ENCODE measurements at places on chromosomes 16 and 17.

- no peak for DNase-seq
These were observed 5.8 kb upstream of the MEOX1 start for GRCh38 chr17:43667506-43667905.

DNA sequence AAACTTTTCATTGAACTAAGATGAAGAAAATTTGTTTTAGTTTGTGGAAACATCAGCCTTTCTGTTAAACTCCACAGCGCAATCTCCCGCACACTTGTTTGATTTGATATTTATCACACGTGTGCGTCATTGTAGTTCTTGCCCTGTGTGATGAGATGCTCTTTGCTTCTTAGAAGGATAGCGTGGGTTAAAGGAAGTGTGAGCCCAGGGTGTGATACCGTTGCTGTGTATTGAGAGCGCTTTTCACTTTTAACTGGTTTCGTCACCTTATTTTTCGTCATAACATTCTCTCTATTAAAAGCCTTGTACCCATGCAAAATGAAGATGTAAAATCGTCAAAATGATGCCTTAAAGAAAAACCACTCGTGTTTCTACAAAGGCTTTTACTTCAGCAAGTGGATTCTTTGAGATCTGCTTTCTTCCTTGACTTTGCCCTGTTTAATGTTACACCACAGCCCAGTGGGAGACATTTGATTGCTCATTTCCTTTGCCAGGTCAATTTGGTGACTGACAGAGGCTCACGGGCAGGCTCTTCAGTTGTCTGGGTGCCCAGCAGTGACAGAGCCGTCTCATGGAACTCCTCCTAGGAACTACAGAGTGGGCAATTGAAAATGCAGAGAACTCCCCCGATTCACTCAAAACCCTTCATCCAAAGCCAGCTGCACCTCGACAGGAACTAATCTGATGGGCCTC lies 61.1 kb downstream of the RPA1 start:
- DNase-seq = no peak

GRCh38 chr17:79989106-79989835 lies 46.4 kb downstream of the TBC1D16 start:
- DNase-seq = no peak

GRCh38 chr17:14330492-14330962 lies 29.6 kb downstream of the HS3ST3B1 start:
- DNase-seq = no peak

DNA sequence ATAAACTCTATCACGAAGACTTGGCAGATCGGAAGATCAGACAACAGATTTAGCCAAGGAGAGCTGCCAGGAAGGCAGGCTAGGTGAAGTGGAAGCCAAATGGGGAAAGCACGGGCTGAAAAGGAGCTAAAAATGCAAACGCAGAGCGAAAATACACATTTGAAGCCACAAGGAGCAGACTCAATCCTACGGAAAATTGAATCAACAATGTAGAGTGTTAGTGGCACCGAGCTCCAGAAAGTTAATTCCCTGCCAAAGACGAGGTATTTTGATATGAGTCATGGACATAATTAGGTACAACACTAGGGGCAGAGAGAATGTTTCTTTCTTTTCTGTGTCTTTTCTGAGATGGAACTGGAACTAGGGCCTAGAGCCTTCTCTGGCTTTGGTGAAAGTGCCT lies 20.7 kb downstream of the GSG1L start:
- DNase-seq = no peak

GRCh38 chr17:39623356-39623950 lies 3.3 kb upstream of the PPP1R1B start:
- peak; percentile 60 for DNase-seq

GRCh38 chr16:54241525-54241924 lies 45.1 kb downstream of the IRX3 start:
- no peak for DNase-seq

DNA sequence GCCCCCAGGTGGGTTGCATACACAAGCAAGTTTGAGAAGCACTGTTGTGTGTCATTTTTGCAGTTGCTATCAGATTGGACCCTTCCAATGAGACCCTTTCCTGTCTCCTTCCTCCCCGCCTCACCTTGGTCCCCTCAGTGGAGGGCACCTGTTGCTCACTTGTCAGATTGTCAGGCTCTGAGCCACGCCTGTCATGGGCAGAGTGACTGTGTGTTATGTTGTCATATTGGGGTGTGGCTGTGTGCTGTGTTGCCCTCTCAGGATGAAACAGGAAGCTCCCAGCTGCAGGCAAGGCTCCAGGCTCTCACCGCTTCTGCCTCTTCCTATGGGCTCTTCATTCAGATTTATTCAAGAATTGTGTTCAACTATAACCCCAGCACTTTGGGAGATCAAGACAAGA lies 302.9 kb downstream of the CPPED1 start:
- no peak for DNase-seq

DNA sequence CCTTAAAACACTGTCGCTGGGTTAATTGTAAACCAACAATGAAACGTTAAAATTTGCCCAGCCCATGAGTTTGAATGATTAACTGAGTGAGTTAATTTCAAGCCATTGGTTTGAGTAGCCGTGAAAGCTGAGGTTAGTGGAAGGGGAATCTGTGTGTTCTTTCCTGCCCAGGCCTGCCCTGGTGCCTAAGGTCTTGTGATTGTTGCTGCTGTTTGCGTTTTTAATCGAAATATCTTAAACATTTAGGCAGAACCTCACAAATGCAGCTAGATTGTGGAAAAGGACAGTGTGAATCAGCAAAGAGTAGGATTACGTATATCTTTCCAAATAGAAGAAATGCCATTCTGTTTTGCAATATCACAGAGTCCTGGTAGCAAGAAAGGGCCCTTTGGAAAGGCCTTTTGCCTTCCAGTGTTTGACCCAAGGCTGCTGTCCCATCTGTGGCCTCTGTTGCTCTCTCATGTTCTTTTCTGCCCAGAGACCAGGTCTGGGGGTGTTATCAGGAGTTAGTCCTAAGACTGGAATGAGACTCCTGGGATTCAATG lies 113.8 kb downstream of the MSI2 start:
- DNase-seq = no peak

GRCh38 chr17:56096026-56096810 lies 57.1 kb upstream of the ANKFN1 start:
- DNase-seq = no peak

GRCh38 chr16:14454391-14454790 lies 175.7 kb downstream of the PARN start:
- DNase-seq = no peak

DNA sequence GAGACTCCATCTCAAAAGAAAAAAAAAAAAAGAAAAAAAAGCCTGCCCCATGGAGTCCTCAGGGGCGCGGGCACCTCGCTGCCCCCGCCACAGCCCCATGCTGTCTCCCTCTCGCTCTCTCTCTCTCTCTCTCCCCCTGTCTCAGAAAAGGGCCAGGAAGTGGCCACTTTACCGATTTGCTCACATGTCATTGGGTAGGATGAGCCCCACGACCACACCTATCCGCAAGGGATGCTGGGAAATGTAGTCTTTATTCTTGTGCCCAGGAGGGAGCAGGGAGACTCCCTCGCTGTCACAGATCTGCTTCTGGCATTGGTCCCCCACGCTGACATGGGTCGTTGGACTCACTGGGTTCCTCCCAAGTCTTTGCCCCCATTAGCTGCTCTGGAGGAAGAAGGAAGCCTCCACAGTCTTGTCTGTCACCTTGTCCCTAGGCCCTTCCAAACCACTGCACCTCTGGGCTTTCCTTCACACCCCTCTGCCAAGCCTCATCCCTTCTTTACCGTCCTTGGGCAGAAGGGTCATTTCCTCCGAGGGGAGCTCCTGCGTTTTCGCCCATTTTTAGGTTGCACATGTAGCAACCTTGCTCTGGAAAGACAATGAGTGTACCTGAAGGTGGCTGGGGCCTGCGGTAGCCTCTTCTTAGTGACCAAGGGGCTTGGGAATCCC lies 6.9 kb upstream of the GJD3 start:
- DNase-seq = no peak

- DNase-seq = no peak
These were observed 221.5 kb upstream of the FOXF1 start for GRCh38 chr16:86288716-86289294.

- no peak for DNase-seq
These were observed 1.3 kb downstream of the SERPINF1 start for GRCh38 chr17:1762901-1763898.

GRCh38 chr17:46063241-46063640 lies 64.2 kb downstream of the STH start:
- DNase-seq = no peak

GRCh38 chr17:48307814-48308411 lies 122.1 kb downstream of the SKAP1 start:
- DNase-seq = no peak

DNA sequence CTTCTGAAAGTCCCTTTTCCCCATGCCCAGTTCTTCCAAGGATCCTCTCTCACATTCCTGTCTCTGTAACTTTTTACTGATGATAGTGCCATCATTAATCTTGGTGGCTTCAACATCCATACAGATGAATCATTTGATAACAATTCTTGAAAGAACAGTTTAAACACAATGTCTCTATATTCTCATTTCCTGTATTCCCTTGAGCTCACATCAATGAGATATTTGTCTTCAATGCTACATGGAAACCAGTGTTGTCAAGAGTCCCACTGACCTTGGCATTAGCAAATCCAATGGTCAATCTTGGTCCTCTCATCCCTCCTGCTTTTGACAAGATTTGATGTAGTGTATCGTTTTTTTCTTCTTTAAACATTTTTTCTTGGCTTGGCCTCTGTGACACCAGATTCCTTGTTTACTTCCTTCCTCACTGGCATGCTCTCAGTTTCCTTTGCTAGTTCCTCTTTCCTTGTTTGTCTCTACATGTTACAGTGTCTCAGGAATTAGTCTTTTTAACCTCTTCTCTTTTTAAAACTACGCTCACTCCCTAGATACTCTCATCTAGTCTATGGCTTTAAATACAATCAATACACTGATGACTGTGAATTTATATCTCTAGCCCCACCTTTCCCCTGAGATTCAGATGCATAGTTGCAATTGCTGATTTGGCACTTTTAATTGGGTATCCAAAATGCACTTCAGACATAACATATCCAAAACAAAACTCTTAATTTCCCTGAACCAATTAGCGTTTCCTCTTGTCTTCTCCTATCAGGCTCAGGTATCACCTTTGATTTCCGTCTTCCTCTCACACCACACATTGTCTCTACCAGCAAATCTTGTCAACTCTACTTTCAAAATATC lies 134.0 kb downstream of the MYO1D start:
- DNase-seq = no peak

GRCh38 chr17:28646039-28646754 lies 1.2 kb upstream of the BLTP2 start:
- DNase-seq = no peak

DNA sequence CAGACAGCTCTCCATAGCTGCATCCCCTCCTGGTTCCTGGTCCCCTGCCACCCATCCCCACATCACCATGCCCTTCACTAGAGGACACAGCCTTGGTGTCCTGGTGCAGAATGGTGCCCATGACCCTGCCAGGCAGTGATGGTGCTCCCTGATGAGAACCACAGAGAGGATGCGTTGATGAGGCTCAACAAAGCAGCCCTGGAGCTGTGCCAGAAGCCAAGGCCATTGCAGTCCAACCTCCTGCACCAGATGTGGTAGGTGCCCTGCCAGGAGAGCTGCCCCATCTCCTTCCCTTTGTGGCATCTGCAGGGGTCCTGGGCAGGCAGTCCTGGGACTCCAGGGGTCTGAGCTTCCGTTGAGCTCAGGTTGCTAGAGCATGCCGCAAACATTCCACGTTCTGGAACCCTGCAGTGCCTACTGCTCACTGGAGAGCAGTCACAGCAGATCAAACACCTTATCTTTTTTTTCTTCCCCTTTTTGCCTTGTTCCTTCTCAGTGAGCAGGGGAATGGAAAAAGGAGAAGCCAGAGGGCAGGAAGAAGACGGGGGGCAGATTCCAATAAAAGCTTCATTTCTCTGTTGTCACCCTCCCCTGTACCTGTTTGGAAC lies 5.3 kb upstream of the EPN3 start:
- no peak for DNase-seq

DNA sequence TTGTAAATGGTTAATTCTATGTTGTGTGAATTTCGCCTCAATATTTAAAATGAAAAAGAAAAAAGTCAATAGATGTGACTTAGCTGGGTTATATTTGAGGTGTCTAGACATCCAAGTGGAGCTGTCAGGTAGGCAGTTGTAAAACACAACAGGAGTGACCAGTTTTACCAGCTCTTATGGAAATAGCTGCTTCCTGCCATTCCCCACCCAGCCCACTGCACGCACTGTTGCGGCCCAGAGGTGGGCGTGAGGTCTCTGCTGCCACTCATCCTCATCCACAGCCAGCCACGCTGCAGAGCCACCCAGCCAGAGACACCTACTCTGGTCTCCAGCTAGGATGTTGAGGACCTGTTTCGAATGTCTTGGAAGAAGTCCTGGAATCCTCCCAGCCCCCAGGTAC lies 3.4 kb upstream of the CARD14 start:
- no peak for DNase-seq

DNA sequence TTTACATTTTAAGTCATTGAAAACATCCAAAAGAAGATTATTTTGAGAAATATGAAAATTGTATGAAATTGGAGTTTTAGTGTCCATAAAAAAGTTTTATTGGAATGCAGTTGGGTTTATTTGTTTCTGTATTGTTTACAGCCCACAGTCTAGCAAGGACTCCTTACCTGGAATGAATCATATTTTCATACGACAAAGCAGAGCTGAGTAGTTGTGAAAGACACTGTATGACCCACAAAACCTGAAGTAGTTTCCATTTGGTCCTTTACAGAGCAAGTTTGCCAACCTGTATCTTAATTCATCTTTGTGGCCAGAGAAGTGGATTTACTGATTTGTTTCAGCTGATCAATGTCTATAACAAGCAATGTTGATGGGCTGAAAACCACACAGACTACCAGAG lies 10.3 kb downstream of the CCL18 start:
- DNase-seq = no peak

- no peak for DNase-seq
These were observed 774 bp downstream of the ENGASE start for GRCh38 chr17:79075446-79075750.

DNA sequence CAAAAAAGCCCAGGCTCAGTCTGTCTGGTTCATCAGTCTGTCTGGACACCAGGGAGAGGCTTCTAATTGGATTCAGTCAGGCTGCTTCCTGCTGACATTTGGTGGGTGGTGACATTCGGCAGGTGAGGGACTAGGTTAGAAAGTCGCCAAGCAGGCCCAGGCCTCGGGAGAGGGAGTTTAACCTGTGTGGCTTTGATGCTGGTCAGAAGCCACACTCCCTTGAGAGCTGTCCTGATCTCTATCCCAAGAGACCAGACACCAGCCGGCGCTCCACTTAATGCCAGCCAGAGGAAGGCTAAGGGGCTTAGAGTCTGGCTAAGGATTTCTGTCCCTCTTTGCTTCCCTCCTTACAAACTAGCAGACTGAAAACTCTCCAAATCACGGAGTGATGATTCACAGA lies 135.0 kb downstream of the GSG1L start:
- no peak for DNase-seq

DNA sequence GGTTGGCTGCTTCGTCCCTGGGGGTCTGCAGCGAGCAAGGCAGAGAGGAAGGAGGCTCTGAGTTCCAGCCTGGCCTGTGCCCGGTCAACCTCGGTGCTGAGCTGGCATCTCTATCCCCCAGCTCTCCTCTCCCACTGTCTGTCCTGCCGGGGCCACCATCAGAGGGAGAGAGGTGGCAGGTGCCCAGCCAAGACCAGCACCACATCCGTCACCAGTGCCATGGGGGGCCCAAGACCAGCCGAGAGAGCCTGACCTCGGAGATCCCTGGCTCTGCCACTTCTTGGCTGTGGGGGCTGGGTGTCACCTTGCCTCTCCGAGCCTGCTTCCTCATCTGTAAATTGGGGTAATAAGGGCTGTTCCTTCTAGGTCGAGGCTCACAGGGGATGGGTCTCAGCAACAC lies 560 bp upstream of the P2RX1 start:
- DNase-seq = no peak

- DNase-seq = no peak
These were observed 153.9 kb upstream of the CACNG3 start for GRCh38 chr16:24102209-24102660.

All from stimulated activated CD4-positive, alpha-beta T cell treated with anti-CD3 and anti-CD28 coated beads, Interleukin-1b, Interleukin-23, amount 100 ng/mL, for 1 hour (primary cell).